Caki2 (cell line): ENCODE measurements at places on chromosomes 1 and 21. TPM values are rescaled to one million over a fixed set of nuclear protein-coding genes. Genes with fewer than 3 reads are reported as not detected.

DNA sequence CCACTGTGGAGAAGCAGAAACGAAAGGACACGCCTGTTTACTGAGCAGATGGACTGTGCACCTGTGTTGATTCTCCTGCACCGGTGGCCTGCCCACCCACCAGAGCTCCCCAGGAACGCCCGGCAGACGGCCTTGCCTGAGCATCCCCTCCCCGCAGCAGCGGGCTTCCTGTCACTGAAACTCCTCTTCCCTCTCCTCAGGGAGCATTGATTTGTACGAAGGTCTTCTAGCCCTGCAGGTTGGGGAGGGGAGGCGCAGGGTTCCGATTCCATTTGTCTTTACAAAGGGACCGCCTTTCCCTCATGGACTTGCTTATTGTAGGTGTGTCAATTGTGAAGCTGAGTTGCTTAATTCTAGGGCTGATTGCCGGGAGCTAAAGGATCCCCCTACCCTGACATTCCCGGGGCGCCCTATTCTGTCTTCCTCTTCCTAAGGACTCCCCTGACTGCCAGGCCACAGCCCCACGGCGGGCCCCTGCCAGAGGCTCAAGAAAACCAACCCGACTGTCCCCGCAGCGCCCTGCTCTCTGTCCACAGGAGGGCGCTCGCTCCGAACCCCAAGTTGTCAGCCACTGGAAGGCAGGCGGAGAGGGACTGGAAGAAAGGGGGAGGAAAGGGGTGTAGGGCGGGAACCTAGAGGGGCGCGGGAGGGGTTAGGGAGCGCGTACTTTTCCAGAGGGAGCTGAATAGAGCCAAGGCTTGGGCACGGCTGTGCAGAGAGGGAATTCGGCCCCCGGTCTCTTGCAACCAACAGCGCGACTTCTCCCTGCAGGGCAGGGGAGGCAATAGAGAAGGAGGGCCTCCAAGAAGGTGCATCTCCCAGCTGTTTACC, 2.8 kb downstream of the S100A6 start:
- peak; percentile 83 for DNase-seq

DNA sequence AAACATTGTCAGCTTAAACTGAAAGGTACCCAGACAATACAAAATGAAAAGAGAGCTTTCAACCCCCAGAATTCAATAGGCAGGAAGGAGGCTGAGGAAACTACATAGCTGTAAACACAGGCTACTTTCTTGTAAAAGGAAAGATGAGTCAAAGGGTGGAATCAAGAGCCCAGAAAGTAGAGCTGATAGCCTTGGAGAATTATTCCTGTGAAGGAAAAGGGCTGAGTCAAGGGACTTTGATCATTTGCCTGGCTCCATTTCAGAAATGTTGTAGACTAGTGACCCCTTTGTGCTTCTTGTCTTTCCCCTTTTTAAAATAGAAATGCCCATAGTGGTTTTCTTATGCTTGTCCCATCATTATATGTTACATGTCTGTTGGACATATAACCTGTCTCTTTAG, 597.6 kb downstream of the ADGRL2 start:
- DNase-seq: no peak

DNA sequence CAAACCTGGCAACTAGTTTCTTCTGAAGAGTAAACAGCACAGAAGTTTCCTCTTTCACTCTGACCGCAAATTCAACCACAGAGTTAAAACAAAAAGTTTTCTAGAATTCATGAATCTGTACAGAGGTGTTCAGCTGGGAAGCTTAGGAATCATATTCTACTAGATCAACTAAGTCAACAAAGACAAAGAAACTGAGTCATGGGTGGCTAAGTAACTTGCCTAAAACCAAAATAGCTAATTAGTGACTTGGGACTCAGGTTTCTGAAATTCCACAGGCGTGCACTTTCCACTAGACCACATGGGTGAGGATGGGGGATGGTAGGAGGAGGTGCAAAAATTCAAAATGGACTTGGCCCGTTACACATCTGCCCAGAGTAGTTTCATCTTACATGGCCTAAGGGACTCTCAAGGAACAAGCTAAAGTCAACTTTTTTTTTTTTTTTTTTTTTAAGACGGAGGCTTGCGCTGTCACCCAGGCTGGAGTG, 25.8 kb downstream of the PTPN14 start:
- DNase-seq: peak; percentile 91

GRCh38 chr1:230641900-230642262, 400 bp upstream of the COG2 start:
- DNase-seq: no peak

DNA sequence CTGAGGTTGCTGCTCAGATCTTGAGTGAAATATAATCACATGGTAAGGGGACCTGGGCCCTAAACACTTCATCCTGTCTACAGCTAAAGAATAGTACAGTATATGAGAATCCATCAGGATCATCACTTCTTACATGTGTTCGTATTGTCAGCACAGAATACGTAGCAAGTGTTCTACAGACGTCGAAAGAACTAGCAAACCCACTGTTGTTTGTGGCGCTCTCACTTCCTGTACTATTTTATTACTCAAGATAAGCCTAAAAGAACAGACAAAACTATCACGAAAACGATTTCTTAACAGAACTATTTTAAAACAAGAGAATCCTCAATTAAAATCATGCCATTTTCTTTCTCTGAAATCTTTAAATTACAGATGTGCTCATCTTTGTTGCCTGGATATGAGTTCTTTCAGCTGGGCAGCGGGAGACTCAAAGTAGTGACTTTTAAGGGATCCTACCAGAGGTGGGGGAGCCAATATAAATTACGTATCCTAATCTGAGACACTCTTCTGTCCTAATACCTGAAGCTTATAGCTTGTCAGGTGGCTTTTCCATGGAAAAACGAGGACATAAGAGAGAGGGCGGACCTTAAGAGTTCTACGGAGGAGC, 724 bp downstream of the ST7L start:
- peak; percentile 19 for DNase-seq

DNA sequence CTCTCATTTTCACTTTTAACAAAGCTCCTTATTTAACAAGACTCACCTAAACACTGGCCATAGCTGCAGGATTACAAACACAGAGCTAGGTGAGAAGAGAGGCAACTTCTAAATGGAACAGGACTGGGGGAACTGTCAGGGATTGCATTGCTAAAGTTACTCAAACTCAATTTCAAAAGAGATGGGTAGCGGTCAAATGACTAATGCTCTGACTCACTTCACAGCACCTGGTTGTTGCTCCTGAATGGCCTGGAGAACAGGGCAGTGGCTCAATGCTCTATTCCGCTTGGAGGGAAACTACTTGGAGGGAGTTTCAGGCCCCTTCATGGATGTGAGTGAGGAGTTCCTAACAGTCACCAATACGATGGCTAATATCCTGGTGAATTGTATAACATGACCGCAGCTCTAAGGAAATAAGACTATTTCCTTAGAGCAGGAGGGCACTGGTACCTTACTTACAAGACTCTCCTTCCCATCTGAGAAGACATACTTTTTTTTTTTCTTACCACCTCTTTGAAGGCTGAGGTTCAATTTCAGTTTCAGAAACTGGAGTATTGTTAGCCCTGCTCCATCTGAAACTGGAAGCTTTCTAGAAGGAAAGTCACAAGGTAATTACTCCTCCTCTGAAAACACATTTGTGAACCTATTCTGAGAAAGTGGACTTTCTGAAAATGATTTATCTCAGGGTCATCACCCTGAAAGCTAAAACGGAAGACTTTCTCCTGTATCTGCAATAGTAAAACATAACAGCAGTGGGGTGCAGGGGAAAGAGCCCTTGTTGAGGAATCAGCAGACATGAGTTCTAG, 9.5 kb downstream of the DPT start:
- DNase-seq: peak; percentile 55

DNA sequence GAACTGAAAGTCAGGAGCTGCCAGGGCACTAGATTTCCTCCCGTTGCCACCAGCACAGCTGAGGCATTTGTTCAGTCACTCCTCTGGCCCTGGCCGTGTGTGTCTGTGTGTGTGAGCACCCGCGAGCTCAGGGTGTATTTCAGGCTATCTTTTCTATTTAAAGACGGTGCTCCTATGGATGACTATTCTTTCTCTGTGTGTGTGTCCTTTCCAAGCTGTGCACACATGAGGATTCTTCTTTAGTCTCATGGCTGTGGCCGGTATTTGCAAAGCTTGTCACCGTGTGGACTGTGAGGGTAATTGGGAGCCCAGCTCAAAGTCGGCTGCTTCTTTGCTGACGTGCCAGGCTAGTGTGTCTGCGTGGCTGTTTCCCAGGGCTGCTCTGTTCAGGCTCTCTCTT, 3.0 kb upstream of the KCND3 start:
- DNase-seq: no peak

DNA sequence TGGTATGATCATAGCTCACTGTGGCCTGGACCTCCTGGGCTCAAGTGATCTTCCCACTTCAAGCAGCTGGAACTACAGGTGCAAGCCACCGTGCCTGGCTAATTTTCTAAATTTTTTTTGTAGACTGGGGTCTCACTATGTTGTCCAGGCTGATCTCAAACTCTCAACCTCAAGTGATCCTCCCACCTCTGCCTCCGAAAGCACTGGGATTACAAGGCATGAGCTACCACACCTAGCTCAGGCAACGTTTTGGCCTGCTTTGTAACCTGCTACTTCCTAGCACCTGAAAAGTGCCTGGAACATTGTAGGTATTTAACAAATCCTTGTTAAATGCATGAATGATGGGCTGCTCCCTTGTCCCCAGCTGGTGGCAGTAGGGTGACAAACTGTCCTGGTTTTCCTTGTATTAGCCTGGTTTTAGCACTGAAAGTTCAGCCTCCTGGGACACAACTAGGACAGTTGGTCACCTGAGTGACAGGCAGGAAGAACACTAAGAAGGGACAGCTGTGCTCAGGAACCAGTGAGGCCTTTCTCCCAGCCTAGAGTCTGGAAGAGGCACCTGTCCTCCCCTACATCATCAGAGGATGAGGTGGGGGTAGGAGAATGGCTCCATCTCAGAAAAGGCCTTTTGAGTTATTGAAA, 88.5 kb upstream of the CD34 start:
- DNase-seq: no peak

GRCh38 chr1:180171691-180172090, 17.0 kb downstream of the QSOX1 start:
- DNase-seq: no peak

Gene TESK2
- 1.9 TPM in 1 of 2 replicates, not detected in the other for total RNA-seq

- DNase-seq: no peak
Measured at GRCh38 chr1:58437623-58438022, 108.9 kb downstream of the OMA1 start.

Gene TMED5
- 5.8 and 17.3 TPM in 2 replicates for total RNA-seq

Gene APP
- 808 and 842 TPM in 2 replicates for total RNA-seq

DNA sequence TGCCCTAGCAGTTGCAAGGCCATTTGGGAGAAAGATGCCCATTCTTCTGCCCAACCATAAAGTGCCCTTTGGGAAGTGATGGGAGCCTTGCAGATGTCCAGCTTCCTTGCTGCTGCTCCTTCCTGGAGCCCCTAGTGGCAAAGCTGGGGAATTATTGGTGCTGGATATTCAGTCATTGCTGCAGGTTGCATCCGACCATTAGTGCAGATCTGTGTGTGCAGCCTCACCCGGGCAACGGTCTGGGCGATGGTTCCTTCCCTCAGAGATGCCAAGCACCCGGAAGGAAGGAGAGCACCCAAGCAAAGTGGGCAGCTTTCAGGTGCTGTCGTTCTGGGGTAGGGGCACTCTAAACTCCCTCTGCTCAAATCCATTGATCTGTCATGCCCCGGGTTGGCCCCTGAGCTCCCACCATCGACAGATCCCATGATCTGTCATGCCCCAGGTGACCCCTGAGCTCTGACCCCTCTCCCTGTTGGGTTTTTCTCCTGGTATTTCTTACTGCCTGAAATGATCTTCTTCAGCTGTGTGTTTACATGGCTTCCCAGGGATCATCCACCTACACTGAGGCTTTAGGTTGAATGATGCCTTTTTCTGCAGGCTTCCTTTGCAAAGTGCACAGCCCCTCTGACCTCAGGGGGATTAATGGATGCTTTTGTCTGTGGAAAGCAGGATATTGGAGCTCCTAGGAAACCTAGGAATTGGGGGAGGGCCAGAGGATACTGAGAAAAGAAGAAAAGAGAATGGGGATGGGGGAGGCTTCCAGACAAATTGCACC, 467.5 kb downstream of the PTPRU start:
- DNase-seq: peak; percentile 35

DNA sequence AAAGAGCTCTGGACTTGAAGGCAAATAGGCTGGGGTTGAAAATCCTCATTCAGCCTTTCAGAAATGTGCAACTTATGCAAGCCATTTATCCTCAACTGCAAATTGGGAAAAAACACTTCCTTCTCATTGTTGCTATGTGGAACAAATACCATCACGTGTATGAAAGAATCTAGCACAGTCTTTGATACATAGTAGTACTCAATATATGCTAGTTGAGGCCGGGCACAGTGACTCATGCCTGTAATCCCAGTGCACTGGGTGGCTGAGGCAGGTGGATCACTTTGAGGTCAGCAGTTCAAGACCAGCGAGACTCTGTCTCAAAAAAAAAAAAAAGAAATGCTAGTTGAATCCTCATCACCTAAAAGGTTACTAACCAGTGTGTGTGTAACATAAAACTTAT, 8.2 kb downstream of the PI4KB start:
- no peak for DNase-seq

GRCh38 chr1:239572183-239572582, 185.8 kb downstream of the CHRM3 start:
- DNase-seq: no peak

Gene PCAT6
- total RNA-seq: not detected in 2 replicates

Gene NR1I3
- not detected in 2 replicates for total RNA-seq

Gene RSPO1
- not detected in 2 replicates for total RNA-seq

GRCh38 chr1:198330982-198331615, 174.3 kb downstream of the NEK7 start:
- no peak for DNase-seq

GRCh38 chr1:154342132-154342531, 16.8 kb downstream of the ATP8B2 start:
- no peak for DNase-seq

GRCh38 chr1:67816095-67816475, 17.2 kb downstream of the GNG12 start:
- DNase-seq: no peak

Gene CD160
- total RNA-seq: not detected in 2 replicates

- DNase-seq: peak; percentile 18
Measured at GRCh38 chr1:51567653-51568052, 48.6 kb upstream of the EPS15 start.

GRCh38 chr21:37472581-37472980, 106.0 kb downstream of the DYRK1A start:
- no peak for DNase-seq

DNA sequence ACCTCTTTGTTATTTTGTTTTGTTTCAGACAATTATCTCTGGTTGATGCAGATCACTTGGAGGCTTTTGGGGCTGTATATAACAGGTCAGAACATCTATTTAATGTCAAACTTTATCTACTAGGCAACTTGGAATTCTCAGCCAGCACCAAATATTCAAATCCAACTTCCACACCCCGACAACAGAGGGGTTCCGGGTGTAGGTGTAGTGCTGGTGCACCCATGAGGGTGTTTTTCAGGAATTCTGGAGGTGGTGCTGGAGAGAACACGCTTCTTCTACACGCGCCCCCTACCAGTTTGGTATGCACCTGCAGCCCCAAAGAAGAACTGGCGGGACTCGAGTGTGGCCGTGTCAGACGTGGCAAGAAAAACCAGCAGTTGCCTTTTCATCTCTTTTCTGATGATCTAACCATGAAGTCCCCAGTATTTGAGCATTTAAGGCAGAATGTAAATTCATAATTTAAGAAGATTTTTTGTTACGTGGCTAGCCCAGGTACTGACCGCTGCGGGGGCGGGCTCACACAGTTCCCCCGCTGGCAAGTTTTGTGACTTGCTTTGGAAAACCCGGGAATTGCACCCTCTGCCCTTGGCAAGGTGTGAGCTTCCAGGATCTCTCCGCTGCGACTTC, 462 bp upstream of the TLCD4 start:
- peak; percentile 72 for DNase-seq
